ENCODE measurements at places on chromosomes 12 and 14. TPM values are rescaled to one million over a fixed set of nuclear protein-coding genes. Genes with fewer than 3 reads are reported as not detected.

SAMD15 gene
- total RNA-seq, result 1.4 TPM

CBX5 gene
- total RNA-seq, result 29.1 TPM

IFNG-AS1 gene
- not detected for total RNA-seq

GRCh38 chr12:111396726-111397445 is 8.8 kb upstream of the SH2B3 start:
- DNase-seq, result peak; percentile 89

DNA sequence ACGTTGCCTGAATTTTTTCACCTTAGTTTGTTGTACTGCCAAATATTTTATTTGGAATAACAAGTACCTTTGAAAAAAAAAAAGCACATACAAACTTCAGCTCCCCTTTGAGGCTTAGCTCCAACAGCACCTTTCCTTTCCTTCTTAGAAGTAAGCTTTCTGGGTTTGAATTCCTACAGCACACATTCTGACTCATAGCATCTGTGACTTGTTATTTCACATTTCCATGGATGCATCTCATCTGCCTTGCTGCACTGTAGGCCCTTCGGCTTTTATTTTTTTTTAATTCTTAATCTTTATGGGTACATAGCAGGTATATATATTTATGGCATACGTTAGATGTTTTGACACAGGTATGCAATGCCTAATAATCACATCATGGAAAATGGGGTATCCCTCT is 7.2 kb downstream of the LGALS3 start:
- no peak for DNase-seq

- DNase-seq, result peak; percentile 80
Observed at GRCh38 chr14:105419195-105420091, at the start of gene MTA1. TSS of gene MTA1 (plus strand) at chr14:105419827. CDS start at chr14:105420036, 209 bp downstream.

GRCh38 chr14:63438065-63438757 is 105.0 kb downstream of the PPP2R5E start:
- DNase-seq, result peak; percentile 63
